ENCODE measurements at places on chromosomes 5 and 9. TPM values are rescaled to one million over a fixed set of nuclear protein-coding genes. Genes with fewer than 3 reads are reported as not detected.

Gene WDR38
- not detected for total RNA-seq

GRCh38 chr5:25955337-25955736 lies 1083.0 kb downstream of the CDH9 start:
- H3K27ac ChIP-seq: no peak overlapping the region
- no peak overlapping the region for H3K4me3 ChIP-seq
- H3K4me1 ChIP-seq: no peaks in the 10 kb centered on the region
- no peak for DNase-seq
- no peaks in the 10 kb centered on the region for H3K27me3 ChIP-seq

Gene PNPLA7
- 0.39 TPM for total RNA-seq

DNA sequence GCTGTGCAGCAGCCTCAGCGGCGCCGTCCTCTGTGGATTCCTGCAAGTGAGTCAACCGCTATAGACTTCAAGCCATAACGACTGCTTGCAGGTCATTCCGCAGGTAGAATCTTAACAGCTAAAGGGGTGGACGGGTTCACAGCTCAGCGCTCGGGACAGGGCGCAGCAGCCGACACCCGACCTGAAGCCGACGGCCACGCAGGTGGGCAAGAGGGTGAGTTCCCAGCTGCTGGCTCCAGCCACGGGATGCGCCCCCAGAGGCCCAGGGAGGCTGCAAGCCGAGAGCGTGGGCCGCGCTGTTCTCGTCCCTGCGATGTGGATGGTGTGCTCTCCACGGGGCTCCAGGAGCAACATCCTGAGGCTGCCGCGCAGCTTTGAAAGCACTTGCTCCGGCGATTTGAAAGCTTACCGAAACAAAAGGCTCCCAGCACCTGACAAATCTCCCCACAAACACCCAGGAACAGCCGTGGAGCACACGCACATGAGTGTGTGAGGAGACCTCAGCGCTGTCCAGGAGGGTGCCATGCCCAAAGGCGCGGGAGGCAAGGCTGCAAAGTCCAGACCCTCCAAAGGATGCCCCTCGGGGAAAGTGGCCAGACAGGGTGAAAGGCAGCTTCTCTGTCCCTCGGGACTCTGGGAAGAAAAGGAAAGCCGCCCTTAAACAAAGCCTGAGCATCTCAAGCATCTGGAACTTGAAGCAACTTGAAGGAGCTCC lies 48.7 kb downstream of the EXD3 start:
- no peaks in the 10 kb centered on the region for H3K36me3 ChIP-seq
- no peaks in the 10 kb centered on the region for H3K4me1 ChIP-seq
- H3K27ac ChIP-seq: no peak overlapping the region

DNA sequence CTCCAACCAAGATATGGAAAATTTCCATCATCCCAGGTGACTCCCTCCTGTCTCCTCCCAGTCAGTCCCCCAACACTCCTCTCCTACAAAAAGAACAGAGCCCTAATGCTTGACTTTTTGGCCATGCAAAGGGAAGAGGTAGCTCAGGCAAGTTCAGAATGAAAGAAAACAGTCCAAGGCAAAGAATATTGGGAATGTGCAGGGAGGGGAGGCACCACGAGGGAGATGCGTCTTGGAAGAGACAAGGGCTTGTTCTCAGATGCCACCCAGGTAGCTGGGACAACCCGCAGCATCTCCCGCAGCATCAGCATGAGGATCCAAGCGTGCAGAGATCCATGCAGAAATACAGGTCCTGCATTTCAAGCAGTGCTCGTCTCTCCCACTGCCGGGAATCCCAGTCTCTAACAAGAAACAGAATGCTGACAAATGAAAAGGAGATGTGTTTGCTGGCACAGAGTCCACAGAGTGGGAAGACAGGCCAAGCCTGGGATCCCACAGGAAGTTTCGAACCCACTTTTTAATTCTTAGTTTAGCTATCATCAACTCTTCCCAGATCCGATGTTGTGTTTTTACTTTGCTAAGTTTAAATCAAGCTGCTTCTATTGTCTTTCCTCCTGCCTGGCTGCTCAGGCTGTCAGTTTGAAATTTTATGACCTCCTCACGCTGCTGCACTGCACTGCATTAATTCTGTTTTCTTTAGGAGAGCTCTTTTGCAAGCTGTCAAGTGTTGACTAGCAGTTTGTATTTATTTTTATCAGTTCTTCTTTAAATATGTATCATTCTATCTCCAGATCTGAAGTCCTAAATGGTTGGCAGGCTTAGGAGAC lies 86.8 kb upstream of the OSMR start:
- H3K4me3 ChIP-seq: no peak overlapping the region
- no peaks in the 10 kb centered on the region for H3K4me1 ChIP-seq
- no peak overlapping the region for H3K27ac ChIP-seq
- no peaks in the 10 kb centered on the region for H3K27me3 ChIP-seq
- H3K36me3 ChIP-seq: no peaks in the 10 kb centered on the region

- H3K4me1 ChIP-seq: 0 out of 2 replicates have a peak, but pooled peaks cover 8% of the 10 kb centered on the region
- no peak overlapping the region for H3K27ac ChIP-seq
- DNase-seq: no peak
- no peak overlapping the region for H3K4me3 ChIP-seq
Measured at GRCh38 chr5:17766031-17766430, 131.8 kb downstream of the TAF11L14 start.

Gene PCDHA7
- 8.7 TPM for total RNA-seq

DNA sequence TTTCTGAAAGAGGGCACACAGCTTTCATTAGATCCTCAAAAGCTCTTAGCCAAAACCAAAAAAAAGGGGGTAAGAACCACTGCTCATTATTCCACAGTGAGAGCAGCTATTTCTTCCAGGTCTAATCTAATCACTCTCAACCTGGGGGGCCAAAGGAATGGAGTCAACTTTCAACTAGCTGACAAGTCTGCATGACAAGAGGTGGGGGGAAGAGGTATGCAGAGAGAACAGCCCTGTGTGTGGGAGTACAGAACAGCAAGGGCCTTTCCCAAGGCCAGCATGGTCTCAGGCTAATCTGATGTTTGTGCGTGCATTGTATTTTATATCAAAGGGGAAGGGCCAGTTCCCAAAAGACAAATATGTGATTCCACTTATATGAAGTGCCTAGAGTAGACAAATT lies 36.9 kb upstream of the PIP5K1B start:
- no peak overlapping the region for H3K27ac ChIP-seq
- H3K4me3 ChIP-seq: no peak overlapping the region
- no peaks in the 10 kb centered on the region for H3K36me3 ChIP-seq
- peak; percentile 51 for DNase-seq
- peaks cover 36% of the 10 kb centered on the region for H3K4me1 ChIP-seq
- no peaks in the 10 kb centered on the region for H3K27me3 ChIP-seq

GRCh38 chr9:112631313-112632070 lies 86.4 kb downstream of the INIP start:
- no peaks in the 10 kb centered on the region for H3K27me3 ChIP-seq
- no peak for DNase-seq
- H3K4me3 ChIP-seq: no peak overlapping the region
- H3K36me3 ChIP-seq: no peaks in the 10 kb centered on the region
- 0 out of 2 replicates have a peak, but pooled peaks cover 8% of the 10 kb centered on the region for H3K4me1 ChIP-seq

Gene MARCHF3
- 12.7 TPM for total RNA-seq

DNA sequence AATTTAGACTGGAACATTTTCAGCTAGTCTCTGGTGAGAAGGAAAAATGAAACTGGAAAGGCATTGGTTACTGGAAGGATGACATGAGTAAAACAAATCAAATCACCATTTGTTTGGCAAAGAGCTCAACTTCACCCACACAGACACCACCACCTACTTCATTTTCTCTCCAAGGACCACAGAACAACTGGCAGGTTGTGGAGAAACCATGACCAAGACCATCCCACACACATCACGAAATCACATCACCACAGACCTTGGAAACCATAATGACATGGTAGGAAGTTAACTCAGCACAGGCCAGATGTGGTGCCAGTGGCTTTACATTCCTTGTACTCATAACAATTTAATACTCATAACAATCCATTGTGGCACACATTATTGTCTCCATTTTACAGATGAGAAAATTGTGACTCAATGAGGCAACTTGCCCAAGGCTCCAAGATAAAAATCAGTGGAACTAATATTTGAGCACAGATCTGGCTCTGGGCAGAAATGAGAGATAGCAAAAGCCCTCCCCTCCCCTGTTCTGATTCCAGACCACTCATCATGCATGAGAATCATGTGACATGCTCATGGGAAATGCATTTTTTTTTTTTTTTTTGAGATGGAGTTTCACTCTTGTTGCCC lies 7.5 kb downstream of the OR1K1 start:
- H3K27ac ChIP-seq: no peak overlapping the region
- H3K36me3 ChIP-seq: no peaks in the 10 kb centered on the region
- no peaks in the 10 kb centered on the region for H3K27me3 ChIP-seq
- H3K4me3 ChIP-seq: no peak overlapping the region
- no peak for DNase-seq

DNA sequence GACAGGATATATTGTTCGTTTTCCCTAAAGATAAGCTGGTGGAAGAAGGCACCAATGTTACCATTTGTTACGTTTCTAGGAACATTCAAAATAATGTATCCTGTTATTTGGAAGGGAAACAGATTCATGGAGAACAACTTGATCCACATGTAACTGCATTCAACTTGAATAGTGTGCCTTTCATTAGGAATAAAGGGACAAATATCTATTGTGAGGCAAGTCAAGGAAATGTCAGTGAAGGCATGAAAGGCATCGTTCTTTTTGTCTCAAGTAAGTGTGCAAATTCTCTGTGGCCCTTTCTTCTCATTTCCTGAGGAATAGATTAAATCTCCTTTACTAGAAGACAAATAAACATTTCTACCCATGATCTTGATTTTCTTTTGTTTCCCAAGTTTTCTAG lies 38.0 kb downstream of the OSMR start:
- no peaks in the 10 kb centered on the region for H3K4me1 ChIP-seq
- no peak overlapping the region for H3K27ac ChIP-seq
- no peaks in the 10 kb centered on the region for H3K36me3 ChIP-seq
- DNase-seq: no peak
- no peak overlapping the region for H3K4me3 ChIP-seq

GRCh38 chr5:91024727-91025126 lies 358.4 kb downstream of the ARRDC3 start:
- no peak for DNase-seq
- H3K4me1 ChIP-seq: no peaks in the 10 kb centered on the region
- H3K27me3 ChIP-seq: no peaks in the 10 kb centered on the region
- no peak overlapping the region for H3K27ac ChIP-seq

- H3K4me3 ChIP-seq: no peak overlapping the region
- no peak overlapping the region for H3K27ac ChIP-seq
- H3K36me3 ChIP-seq: no peaks in the 10 kb centered on the region
- no peak for DNase-seq
- H3K4me1 ChIP-seq: no peaks in the 10 kb centered on the region
Measured at GRCh38 chr9:127084076-127085039, 38.1 kb downstream of the ANGPTL2 start.
